ENCODE measurements at places on chromosomes 2 and 18.

GRCh38 chr2:190272457-190272842, 47.2 kb downstream of the HIBCH start:
- no peak overlapping the region for H3K4me3 ChIP-seq
- H3K27me3 ChIP-seq: no peaks in the 10 kb centered on the region
- H3K27ac ChIP-seq: no peak overlapping the region
- H3K36me3 ChIP-seq: no peaks in the 10 kb centered on the region
- H3K4me1 ChIP-seq: no peaks in the 10 kb centered on the region
- DNase-seq: no peak

DNA sequence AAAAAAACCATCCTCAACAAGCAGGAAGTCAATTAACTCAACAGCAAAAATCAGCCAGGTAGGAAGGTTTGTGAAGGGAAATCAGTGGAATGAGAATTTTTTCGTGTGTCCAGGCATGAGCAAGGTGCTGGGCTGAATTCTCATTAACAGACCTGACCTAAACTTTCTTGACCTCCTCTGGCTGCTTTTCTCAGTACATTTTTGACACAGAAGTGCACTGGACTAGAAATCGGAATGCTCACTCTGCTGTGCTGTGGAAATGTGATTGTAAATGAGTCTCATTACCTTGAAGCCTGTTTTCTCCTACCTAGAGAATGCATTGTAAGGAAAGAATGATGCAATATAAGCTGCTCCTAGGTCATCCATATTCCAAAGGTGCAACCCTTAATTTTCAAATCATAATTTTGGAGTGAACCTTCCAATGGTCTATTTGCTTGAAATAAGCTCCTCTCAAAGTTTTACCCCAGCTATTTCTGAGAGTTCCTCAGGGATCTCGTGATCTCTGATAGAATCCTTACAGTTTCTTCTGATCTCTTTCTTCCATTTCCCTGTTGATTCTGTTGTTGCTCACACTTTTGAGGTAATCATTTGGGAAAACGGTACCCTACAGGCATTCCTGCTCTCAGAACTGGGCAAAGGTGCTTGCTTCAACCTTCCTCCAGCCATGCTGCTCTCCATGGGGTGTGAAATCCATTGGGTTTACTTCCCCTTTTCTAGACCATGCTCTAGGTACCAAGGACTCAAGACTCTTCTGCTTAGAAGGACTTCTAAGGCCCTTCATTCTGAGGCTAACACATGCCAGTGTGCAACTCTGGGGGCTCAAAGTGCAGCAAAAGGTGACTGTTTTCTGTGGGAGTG, 104.9 kb upstream of the ITPRID2 start:
- no peak overlapping the region for H3K4me3 ChIP-seq
- no peaks in the 10 kb centered on the region for H3K4me1 ChIP-seq
- H3K36me3 ChIP-seq: no peaks in the 10 kb centered on the region
- no peak for DNase-seq
- no peaks in the 10 kb centered on the region for H3K27me3 ChIP-seq

- H3K4me3 ChIP-seq: no peak overlapping the region
- no peak overlapping the region for H3K27ac ChIP-seq
- no peaks in the 10 kb centered on the region for H3K36me3 ChIP-seq
- H3K27me3 ChIP-seq: peaks cover 13% of the 10 kb centered on the region
- no peak for DNase-seq
Observed at GRCh38 chr18:47417807-47418206, 166.3 kb upstream of the SKOR2 start.

DNA sequence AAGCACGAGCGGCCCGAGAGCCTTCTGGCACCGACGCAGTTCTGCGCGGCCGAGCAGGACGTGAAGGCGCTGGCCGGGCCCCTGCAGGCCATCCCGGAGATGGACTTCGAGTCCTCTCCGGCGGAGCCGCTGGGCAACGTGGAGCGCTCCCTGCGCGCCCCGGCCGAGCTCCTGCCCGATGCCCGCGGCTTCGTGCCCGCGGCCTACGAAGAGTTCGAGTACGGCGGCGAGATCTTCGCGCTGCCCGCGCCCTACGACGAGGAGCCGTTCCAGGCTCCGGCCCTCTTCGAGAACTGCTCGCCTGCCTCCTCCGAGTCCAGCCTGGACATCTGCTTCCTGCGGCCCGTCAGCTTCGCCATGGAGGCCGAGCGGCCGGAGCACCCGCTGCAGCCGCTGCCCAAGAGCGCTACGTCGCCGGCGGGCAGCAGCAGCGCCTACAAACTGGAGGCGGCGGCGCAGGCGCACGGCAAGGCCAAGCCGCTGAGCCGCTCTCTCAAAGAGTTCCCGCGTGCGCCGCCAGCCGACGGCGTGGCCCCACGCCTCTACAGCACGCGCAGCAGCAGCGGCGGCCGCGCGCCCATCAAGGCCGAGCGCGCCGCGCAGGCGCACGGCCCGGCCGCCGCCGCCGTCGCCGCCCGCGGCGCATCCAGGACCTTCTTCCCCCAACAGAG, 70.4 kb downstream of the ARHGEF33 start:
- no peaks in the 10 kb centered on the region for H3K36me3 ChIP-seq
- peak; percentile 90 for DNase-seq
- peaks cover 26% of the 10 kb centered on the region for H3K27me3 ChIP-seq
- H3K4me3 ChIP-seq: no peak overlapping the region
- no peaks in the 10 kb centered on the region for H3K4me1 ChIP-seq

DNA sequence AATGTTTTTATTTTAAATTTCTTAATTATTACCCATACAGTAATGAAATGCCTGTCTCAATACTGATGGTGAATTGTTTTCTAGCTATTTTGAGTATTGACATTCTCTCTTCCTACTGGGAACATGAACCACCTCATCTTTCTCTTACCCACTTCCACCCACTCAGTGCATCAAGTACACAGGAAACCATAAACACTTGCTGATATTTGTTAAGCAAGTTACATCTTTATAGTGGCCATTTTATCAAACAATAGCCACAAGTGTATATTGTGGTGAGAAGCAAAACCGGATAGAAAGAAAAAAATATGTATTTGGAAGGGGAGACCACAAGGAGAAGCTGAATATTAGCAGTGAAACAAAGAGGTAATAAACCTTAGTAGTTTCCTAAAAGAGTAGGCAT, 368.1 kb upstream of the HNRNPA3 start:
- no peaks in the 10 kb centered on the region for H3K4me1 ChIP-seq
- H3K36me3 ChIP-seq: no peaks in the 10 kb centered on the region
- no peak overlapping the region for H3K27ac ChIP-seq
- no peak overlapping the region for H3K4me3 ChIP-seq
- DNase-seq: no peak

DNA sequence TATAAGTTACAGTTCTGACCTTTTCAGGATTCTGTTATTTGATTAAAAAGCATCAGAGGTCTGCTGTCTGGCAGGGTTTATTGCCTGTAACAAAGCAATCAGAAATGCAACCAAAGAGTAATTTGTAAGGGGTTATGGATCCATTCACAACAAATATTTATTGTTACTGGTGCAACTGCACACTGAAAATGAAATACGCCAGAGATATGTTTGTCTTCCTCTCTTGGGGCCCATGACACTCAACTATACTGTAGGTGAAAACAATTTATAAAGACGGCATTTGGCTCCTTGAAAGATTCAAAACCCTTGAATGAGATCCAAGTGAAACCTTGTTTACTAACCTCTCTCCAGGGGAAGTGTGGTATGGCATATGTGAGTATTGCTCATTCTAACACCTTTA, 452.2 kb downstream of the MBD2 start:
- no peaks in the 10 kb centered on the region for H3K4me1 ChIP-seq
- H3K4me3 ChIP-seq: no peak overlapping the region
- no peak overlapping the region for H3K27ac ChIP-seq
- H3K36me3 ChIP-seq: no peaks in the 10 kb centered on the region
- no peak for DNase-seq
- H3K27me3 ChIP-seq: no peaks in the 10 kb centered on the region

GRCh38 chr18:61471541-61471940, 138.3 kb downstream of the CDH20 start:
- H3K36me3 ChIP-seq: no peaks in the 10 kb centered on the region
- H3K27me3 ChIP-seq: no peaks in the 10 kb centered on the region

GRCh38 chr2:160033732-160034392, 28.6 kb downstream of the PLA2R1 start:
- H3K4me1 ChIP-seq: peaks cover 16% of the 10 kb centered on the region
- H3K36me3 ChIP-seq: no peaks in the 10 kb centered on the region
- H3K27ac ChIP-seq: no peak overlapping the region
- no peak overlapping the region for H3K4me3 ChIP-seq
- no peak for DNase-seq
- H3K27me3 ChIP-seq: no peaks in the 10 kb centered on the region

DNA sequence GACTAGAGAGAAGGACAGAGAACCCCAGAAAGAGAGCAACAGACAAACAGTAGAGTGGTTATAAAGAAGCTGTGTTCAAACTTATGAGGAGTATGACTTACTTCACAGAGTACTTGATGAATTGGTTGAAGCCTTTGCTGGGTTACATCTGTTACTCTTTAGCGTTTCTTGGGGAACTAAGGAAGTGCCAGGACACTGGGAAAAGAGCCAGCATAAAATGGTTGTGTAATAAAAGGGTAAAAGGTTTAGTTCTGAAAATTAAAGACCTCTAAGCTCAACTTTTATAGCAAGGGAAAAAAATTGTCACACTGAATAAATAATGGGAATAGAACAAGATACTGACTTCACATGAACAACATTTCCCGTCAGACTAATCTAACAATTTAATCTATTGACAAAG, 17.0 kb upstream of the STAT4 start:
- peaks cover 15% of the 10 kb centered on the region for H3K4me1 ChIP-seq
- H3K4me3 ChIP-seq: no peak overlapping the region
- no peak overlapping the region for H3K27ac ChIP-seq

DNA sequence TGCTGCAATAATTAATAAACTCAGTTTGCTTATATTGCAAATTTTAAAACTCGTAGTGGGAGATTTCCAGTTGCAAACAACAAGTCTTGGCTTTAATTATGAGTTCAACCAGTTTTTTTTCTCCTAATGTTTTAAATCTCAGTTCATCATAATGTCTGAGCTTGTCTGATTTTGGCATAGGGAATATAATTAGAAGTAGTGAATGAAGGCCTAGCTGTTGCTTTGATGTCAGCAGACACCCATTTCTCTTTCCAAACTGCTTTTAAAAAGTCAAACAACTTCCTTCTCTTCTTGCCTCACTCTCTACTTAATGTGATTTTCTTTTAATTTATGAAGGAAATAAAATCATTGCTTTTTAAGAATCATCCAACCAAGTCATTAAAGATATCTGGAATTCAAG, 1462.1 kb downstream of the DPP10 start:
- H3K36me3 ChIP-seq: no peaks in the 10 kb centered on the region
- H3K4me3 ChIP-seq: no peak overlapping the region
- H3K27me3 ChIP-seq: no peaks in the 10 kb centered on the region
- H3K4me1 ChIP-seq: no peaks in the 10 kb centered on the region

- no peak for DNase-seq
- peaks cover 10% of the 10 kb centered on the region for H3K4me1 ChIP-seq
- peaks cover 14% of the 10 kb centered on the region for H3K27me3 ChIP-seq
- no peaks in the 10 kb centered on the region for H3K36me3 ChIP-seq
Observed at GRCh38 chr2:219959471-219959870, 332.0 kb downstream of the SLC4A3 start.

GRCh38 chr2:143505542-143505941, 376.3 kb downstream of the ARHGAP15 start:
- no peak overlapping the region for H3K27ac ChIP-seq
- DNase-seq: no peak
- H3K27me3 ChIP-seq: no peaks in the 10 kb centered on the region
- H3K36me3 ChIP-seq: no peaks in the 10 kb centered on the region

GRCh38 chr2:222420508-222420907, 3.8 kb upstream of the SGPP2 start:
- H3K4me1 ChIP-seq: peaks cover 9% of the 10 kb centered on the region
- H3K27me3 ChIP-seq: peaks cover 69% of the 10 kb centered on the region
- H3K36me3 ChIP-seq: no peaks in the 10 kb centered on the region
- DNase-seq: no peak

DNA sequence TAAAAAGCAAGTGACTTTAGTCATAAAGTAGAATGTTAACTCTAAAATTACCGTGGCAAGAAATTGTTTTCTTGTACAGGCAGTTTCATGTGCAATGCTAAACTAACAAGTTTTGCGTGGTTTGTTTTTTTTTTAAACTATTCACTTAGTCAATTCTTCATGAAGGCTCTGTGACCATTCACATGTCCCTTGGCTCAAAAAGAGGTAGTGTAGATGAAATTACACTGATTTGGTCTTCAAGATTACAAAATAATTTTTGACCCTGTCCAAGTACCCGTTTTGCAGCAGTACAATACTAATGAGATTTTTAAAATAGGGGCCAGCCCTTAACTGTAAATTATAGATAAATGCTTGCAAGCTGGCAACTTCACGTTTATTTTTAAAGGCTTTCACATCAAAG, 1.3 kb downstream of the TMEM131 start:
- H3K4me3 ChIP-seq: peak overlapping the region; percentile 61
- H3K36me3 ChIP-seq: no peaks in the 10 kb centered on the region
- peaks cover 13% of the 10 kb centered on the region for H3K4me1 ChIP-seq
- H3K27me3 ChIP-seq: no peaks in the 10 kb centered on the region

GRCh38 chr2:179861416-179862067, at the start of gene ZNF385B:
ZNF385B (minus strand) TSS chr2:179861612.
- peak; percentile 84 for DNase-seq
- peaks cover 63% of the 10 kb centered on the region for H3K4me1 ChIP-seq
- no peak within 1 kb of the TSS for H3K27ac ChIP-seq
- peak within 1 kb of the TSS; percentile 92 for H3K4me3 ChIP-seq
